ENCODE measurements at places on chromosomes 7 and 10.

DNA sequence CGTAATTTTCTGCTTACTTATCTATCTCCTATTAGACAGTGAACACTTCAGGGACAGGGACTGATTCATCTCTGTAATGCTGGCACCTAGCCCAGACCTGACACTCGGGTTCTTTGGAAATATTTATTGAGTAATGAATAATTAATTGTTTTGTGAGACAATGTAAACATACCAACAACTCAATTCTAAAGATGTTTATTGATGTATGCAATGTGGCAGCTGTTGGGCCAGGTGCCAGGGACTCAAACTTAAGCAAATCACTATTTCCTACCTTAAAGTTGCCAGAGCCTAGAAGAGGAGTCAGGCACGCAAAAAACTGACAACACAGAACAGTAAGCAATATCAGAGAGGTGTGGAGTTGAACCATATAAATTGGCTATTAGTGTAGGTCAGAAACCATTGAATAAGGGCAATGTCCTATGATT, 63.6 kb upstream of the BMPER start:
- no peak for DNase-seq

DNA sequence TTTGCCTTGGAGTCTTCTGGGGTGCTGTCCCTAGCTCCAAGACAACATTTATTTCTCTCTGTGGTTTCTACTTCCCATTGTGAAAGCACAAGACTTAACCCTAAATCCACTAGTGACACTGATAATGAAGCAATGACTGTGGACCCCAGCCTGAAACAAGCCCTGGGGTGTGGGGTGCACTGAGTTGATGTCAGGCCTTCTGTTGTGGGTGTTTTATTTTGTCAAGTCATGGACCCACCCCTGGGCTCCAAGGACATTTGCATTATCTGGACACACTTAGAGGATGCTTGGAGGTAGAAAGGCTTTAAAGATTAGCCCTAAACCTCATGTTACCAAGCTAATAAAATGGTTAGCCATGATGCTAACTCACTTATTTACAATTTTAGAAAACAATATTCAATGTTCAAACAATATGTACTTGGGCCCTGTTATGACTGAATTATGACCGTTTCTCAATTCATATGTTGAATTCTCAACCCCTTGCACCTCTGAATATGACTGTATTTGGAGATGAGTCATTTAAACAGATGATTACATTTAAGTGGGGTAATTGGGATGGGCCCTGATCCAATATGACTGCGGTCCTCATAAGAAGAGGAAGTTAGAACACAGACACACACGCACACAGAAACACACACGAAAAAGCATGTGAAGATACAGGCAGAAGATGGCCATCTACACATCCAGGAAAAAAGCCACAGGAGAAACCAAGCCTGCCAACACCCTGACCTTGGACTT, 137.2 kb upstream of the IGFBP3 start:
- no peak for DNase-seq

DNA sequence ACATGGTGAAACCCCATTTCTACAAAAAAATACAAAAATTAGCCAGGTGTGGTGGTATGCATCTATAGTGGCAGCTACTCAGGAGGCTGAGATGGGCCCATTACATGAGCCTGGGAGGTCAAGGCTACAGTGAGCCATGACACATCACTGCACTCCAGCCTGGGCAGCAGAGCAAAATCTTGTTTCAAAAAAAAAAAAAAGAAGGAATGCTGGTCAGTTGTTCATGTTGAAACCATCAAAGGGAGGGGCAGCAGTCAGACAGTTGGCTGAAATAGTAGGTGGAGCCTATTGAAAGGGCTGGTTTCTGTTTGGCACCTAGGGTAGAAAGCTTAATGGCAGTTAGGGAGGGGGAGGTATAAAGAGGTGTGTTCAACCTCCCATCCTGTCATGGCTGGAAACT, 323.0 kb downstream of the GALNT17 start:
- DNase-seq: no peak

DNA sequence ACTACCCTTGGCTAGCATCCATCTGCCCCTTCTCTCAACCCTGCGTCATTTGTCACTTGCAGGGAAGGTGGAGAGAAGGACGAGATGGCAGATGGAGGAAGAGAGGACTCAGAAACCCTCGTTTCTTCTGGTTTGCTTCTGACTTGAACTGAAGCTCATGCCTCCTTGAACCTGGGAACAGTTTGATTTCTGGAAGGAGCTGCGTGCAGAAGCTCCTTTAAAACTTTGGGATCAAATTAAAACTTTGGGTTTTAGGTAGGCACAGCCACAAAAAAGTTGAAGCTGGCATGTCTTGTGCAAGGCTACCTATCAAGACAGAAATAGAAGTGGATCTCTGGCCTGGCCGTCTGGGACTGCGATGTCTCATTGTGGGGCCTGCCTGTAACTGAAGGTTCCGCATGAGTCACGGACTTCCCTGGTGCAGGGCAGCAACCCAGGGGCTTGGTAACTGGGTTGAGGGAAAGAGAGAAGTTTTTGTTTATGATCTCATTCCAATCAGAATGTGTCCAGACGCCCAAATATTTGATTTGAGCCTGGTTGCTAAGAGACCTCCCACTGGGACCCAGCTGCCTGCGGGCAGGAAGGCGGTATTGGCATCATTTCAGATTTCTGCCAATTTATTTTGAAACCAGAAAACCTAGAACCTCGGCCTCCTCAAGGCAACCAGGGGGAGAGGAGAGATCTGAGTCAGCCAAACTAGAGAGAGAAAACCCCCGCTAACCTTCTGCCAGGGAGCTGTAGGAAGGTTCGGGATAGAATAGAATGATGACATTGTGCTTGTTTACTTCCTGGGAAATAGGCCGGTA, 15.8 kb upstream of the CAMK1D start:
- DNase-seq: peak; percentile 8

GRCh38 chr7:21099432-21099831, 312.7 kb upstream of the SP8 start:
- no peak for DNase-seq

GRCh38 chr10:71231206-71231605, 18.8 kb downstream of the UNC5B start:
- DNase-seq: no peak

GRCh38 chr10:1737222-1738061, at the start of gene ADARB2:
Gene ADARB2 (minus strand): TSS chr10:1737525.
- no peak for DNase-seq

- DNase-seq: peak; percentile 53
Observed at GRCh38 chr7:27179503-27180430, 5.3 kb downstream of the HOXA11 start.

DNA sequence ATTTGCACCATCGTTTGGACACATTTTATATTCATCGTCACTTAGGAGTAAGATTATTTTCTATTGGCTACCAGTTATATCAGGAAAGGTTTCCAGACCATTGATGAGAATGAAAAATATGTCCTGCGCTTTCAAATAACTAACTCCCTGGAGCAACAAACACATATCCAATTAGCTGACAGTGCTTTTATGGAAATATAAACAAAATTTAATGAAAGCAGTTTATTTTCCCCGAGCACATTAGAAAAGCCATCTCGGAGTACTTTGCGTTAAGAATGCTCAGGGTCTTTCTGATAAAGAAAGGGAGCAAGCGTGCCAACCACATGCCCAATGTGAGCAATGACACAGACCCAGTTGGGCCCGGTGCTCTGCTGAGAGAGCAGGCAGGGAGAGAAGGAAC, 85.1 kb upstream of the ZPBP start:
- no peak for DNase-seq

DNA sequence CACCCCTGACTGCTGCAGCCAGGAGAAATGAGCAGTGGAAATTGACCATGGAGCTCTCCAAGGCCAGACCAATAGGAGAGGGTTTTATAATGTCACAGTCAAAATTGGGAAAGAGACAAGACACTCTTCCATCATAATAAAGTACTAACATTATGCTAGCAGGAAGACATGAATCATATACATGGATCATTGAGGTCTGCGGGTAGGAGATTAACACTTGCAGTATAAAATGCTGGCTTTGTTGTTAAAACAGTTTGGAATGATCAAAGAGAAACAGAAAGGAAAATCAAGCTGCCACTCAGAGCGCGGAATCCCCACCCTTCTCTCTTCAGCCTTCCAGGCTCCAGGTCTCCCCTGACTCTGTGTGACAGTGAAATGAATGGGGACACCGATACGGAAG, 53.4 kb upstream of the CALN1 start:
- no peak for DNase-seq

DNA sequence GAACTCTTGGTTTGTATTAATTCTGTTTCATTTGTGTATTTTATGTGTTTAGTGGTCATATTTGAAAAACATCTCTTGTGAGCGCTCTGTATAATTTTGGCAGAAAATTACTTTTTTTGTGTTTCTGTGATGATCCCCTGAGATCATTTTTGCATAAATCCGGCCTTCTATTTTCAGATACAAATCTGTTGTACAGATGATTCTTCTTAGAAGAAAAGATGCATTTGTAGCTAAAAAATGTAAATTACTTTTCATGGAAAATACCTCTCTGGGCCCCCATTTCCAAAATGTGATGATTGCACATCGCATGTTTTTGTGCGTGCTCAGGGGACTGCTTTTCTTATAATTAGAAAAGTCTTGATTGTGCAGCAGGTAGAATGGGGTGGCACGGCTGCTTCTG, 395.4 kb downstream of the LRMDA start:
- DNase-seq: no peak

GRCh38 chr10:71978476-71978875, 14.3 kb downstream of the CHST3 start:
- no peak for DNase-seq

GRCh38 chr10:52343439-52343838, 29.4 kb downstream of the DKK1 start:
- no peak for DNase-seq

DNA sequence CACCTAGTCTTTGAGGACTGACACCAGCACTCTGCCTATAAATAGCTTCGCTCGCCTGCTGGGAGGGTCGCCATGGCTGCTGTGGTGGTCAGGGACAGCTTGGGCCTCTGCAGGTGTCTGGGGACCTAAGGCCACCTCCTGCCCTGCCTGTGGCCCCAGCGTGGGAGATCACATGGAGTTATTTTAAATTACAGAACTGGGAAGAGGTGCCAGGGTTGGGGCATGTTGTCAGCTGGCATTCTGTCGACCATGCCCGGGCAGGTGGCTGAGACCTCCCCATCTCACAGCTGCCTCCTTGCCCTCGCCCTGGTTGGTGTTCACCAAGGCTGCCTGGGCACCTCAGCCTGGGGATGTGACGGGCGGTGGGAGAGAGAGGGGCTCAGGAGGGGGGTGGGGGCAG, 18.1 kb downstream of the SHH start:
- DNase-seq: no peak

DNA sequence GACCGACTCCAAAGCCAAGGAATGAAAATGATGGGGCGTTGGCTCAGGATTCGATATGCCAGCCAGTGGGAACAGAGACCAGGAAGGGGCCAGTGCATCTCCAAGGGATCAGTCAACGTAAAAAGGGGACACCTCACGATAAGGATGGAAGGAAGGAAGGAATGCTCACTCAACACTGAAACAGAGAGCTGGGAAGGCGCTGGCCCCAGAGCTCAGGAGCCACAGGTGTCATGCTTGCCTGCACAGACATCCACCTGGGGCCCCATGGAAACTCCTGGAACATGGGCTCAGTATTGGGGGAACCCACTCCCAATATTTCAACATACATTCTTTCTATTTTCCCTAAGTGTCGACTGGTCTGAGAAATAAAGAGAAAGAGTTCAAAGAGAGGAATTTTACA, 5.3 kb downstream of the MMRN2 start:
- DNase-seq: no peak

DNA sequence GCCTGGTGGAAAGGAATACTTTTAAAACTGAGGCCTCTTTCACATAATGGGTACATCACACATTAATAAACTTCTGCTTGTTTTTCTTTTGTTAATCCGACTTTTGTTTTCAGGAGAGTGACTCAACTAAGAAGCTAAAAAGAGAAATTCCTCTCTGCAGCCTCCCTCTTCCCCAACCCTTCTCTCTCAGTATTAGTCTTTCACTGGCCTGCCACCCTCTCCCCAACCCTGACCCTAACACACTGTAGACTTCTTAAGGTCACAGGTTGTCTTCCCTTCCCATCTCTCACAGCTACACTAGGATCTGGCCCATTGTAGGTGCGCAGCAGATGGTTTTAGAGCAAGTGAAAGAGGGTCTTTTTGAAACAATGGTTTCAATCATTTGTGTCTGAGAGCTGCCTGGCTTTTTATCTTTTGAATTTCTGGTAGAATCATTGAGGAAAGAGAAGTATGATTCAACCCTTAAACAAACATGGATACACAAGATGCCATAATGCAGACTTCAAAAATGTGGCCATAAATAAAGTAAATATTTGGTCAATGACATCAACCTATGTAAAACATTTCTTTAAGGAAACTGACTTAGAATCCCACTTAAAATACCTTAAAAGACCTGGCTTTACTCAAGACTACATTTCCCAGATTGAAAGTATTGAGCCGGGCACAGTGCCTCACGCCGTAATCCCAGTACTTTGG, 17.9 kb upstream of the FFAR4 start:
- DNase-seq: no peak

DNA sequence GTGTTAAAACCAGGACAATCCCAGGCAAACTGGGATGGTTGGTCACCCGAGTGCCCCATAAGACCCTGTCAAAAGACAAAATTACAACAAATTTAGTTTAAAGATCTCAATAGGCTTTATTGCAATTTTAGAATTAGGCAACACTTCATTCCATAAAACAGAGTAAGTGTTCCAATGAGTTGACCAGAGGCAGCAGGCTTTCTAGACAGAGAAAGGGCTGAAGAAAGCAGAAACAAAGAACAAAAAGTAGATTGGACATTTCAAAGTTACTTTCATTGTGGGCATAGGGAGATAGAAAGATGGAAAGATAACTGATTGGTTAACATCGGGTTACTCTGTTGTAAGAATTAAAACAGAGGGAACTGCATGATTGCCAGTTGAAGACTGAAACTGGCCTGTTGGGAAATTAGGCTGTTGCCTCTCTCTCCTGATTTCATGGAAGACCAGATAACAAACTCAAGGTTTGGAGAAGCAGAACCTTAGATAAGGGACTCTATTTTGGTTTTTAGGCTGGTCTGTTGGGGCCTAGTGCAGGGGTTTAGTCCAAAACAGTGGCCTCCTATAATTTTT, 36.3 kb downstream of the ENTPD1 start:
- DNase-seq: no peak

DNA sequence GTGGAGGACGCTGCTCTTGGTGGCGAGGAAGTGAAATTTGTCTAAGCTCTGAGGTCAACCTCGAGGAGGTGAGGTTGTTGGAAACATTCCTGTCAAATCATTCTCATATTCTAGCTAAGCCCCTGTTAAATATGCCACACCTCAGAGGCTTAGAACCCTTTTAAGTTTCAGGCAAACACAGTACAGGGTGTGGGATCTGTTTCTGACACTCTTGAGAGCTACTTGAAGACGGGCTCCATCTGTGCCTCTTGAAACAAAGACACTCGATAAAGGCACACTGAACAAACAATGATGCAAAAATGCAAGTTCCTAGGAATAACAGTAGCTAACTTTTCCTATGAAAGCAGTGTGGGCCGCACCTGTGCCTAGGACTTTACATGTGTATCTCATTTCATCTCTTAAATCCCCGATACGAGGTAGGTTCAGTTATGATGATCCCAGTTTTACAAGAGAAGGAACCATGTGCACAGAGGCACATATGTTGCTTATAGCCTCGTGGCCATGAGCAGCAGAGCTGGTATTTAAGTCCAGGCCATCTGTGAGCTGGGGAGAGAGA, 299.2 kb downstream of the CCDC3 start:
- no peak for DNase-seq
